ENCODE measurements at places on chromosomes 4 and X. TPM values are rescaled to one million over a fixed set of nuclear protein-coding genes. Genes with fewer than 3 reads are reported as not detected.

EDA gene
- 0.50 TPM for total RNA-seq

UGT2A1 gene
- not detected for total RNA-seq

FDCSP gene
- not detected for total RNA-seq

ZNF732 gene
- total RNA-seq = not detected

PWWP3B gene
- total RNA-seq = 0.73 TPM

LRRC66 gene
- total RNA-seq = 0.34 TPM

RAB39B gene
- 0.06 TPM for total RNA-seq

GPR119 gene
- not detected for total RNA-seq

ADGRA3 gene
- 11.9 TPM for total RNA-seq

XG gene
- total RNA-seq = 0.73 TPM

FBXL5 gene
- total RNA-seq = 56.5 TPM

PCSK1N gene
- total RNA-seq = 1.4 TPM

FAM114A1 gene
- total RNA-seq = 185 TPM

NEIL3 gene
- total RNA-seq = 0.39 TPM

SYTL4 gene
- 2.0 TPM for total RNA-seq

BST1 gene
- total RNA-seq = 9.5 TPM

N4BP2 gene
- total RNA-seq = 3.2 TPM

MAP9 gene
- total RNA-seq = 19.3 TPM

L1CAM gene
- not detected for total RNA-seq

USP17L24 gene
- not detected for total RNA-seq

MAGEB1 gene
- not detected for total RNA-seq

DACH2 gene
- not detected for total RNA-seq
